ENCODE measurements at places on chromosomes 16 and 17.

DNA sequence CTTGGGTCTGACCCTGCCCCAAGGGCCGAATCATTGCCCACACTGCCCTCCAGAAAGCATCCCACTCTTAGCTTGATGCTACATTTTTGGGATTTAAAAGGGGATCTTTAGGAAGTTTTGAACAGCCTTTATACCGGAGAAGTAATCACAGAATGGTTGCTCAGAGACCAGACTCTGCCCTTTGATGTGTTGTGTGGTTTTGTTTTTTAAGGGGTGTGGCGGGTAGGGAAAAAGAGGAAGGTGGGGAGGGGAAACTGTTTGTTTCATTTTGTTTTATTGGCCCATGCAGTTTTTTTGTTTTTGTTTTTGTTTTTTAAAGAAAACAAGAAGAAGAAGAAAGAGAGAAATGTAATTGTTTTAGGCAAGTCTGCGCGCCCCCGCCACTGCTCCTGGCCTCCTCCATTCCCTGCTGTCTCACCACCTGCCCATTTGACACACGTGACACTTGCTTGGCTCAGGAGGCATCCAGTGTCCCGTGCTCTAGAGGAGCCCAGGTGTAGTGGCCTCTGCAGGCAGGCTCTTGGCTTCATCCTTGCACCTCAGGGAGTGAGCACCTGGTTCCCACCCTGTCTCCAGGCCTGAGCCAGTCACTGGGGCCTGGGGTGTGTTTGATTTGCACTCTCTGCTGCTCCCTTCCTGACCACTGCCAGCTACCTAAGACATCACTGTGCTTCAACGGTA lies 35.7 kb downstream of the GNAO1 start:
- DNase-seq = no peak

GRCh38 chr17:57269598-57270255 lies 13.4 kb downstream of the MSI2 start:
- DNase-seq = no peak

- no peak for DNase-seq
These were observed 201.2 kb upstream of the HSBP1 start for GRCh38 chr16:83606486-83607030.

GRCh38 chr16:59950431-59950830 lies 1216.3 kb upstream of the GOT2 start:
- DNase-seq = no peak

- no peak for DNase-seq
These were observed 52.2 kb upstream of the STH start for GRCh38 chr17:45946841-45947256.

DNA sequence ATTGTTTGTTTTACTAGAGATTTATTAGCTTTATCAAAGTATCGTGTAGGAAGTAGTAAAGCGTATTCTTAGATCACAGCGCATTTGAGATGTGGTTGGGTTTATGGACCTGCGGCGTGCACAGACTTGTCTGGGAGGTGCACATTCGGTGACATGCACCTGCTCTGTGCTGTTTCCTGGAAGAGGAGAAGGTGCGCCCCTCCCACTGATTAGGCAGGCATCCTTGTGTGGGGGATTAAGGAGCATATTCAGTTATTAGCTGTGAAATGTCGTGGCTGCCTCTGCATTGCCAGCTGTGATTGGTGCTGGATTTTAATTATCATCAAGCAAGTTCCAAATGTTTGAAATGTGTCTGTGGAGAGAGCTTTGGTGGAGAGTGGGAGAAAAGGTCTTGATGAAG lies 903.8 kb upstream of the RBFOX1 start:
- DNase-seq = no peak

- DNase-seq = peak; percentile 17
These were observed 836 bp upstream of the MMP15 start for GRCh38 chr16:58024486-58025350.

DNA sequence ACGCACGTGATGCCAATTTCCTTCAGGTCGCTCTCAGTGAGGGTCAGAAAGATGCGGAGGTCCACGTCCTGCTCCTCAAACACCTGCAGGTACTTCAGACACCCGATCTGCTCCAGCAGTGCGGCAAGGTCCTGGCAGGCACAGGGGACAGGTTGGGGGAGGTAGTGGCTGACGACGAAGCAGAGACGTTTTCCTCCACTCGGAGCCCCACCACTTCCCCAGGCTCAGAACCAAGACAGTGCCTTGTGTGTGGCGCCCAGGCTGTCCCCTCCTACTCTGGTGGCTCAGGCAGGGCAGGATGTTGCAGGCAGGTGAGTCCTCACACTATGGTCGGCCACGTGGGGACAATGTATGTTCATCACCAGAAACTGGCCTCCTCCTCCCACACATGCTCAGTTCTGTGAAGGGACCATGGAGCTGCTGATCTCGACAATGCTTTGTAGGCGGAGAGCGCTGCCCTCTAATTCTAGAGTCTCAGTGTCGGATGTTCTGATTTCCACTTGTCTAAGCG lies 5.7 kb downstream of the NUDT16L1 start:
- no peak for DNase-seq

DNA sequence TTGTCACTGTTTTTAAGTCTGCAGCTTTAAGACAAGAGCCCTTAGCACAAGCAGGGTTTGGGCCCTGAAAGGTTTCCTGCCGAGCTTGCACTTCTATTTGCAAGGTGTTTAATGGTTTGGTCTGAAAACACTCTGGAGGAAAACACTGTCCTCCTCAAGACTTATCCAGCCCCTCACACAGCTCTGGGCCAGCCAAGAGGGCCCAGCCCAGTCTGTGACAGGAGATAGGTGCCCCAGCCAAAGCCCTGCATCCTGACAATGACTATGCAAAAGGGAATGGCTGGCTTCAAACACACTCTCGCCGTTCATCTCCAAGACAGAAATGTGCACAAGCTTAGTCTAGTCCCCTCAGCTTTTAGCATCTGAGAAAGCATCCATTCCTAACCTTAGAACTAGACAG lies 26.9 kb downstream of the MPG start:
- no peak for DNase-seq

- no peak for DNase-seq
These were observed 40.0 kb downstream of the SF3B3 start for GRCh38 chr16:70563636-70564035.

DNA sequence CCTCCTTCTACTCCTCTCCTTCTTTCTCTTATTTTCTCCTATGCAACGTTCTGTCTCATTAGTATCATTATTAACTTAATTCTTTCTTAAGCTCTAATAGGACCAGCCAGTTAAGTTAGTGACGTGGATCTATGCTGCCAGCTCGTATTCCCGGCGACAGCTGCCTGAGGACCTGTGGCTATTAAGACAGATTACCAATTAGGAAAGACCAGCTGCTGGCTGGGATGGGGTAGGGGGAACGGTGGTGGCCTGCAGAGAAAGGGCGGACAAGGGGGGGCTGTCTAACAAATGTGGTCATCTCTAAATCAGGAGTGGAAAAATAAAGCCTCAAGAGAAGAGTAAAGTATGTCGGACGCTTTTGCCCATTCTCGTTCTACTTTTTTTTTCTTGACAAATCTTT lies 770 bp upstream of the MYH3 start:
- no peak for DNase-seq

GRCh38 chr17:33651686-33652085 lies 358.6 kb upstream of the ASIC2 start:
- no peak for DNase-seq

DNA sequence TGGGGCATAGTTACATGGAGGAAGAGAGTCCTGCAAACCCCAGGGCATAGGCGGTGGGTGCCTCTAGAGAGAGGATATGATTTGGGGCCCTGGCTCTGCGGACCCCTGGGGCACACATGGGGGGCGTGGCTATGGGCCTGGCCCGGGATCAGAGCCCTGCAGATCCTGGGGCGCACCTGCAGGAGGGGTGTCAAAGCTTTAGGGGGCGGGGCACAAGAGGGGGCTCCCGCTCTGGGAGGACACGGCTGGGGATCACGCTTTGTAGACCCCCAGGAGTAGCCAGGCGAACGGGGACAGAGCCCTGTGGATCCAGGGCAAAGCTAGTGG lies 497 bp downstream of the BCL7C start:
- DNase-seq = peak; percentile 11

- no peak for DNase-seq
These were observed 25.1 kb downstream of the NKD1 start for GRCh38 chr16:50573279-50573678.

GRCh38 chr16:49800876-49801275 lies 55.0 kb downstream of the ZNF423 start:
- no peak for DNase-seq

GRCh38 chr16:81848306-81848853 lies 69.3 kb downstream of the PLCG2 start:
- DNase-seq = no peak

DNA sequence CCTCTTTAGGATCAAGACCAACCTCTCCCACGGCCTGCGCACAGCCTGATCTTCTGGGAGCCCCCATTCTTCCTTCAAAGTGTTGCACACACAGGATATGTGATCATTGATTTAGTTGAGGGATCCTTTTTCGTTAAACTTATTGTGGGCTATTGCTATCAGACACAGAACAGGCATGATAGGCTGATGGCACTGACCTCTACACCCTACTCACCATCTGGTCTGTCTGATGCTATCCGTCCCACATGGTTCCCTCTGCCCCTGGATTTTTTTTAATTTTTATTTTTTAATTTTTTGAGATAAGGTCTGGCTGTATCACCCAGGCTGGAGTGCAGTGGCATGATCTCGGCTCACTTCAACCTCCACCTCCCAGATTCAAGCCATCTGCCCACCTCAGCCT lies 19.2 kb upstream of the LITAF start:
- no peak for DNase-seq

- DNase-seq = no peak
These were observed 68.1 kb downstream of the GAS7 start for GRCh38 chr17:10130263-10130662.

DNA sequence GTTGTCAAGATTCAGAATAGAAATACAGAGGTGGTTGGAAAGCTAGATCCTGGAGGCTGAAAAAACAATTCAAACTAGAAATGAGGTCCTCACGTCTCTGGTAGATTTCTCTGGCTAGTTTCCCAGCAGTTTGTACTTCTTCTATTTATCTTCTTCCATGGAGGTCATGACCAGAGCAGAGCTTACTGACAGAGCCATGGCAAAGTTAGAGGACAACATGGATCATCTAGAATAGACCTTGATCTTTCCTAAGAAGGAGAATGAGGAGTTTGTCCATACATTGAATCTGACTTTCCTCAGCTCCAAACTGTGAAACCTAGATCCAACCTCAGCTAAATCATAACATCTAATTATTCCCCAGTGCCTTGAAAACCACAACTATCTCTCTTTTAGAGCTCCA lies 900.8 kb upstream of the GOT2 start:
- DNase-seq = no peak

GRCh38 chr16:90046971-90047713 lies 27.9 kb upstream of the DBNDD1 start:
- DNase-seq = no peak

DNA sequence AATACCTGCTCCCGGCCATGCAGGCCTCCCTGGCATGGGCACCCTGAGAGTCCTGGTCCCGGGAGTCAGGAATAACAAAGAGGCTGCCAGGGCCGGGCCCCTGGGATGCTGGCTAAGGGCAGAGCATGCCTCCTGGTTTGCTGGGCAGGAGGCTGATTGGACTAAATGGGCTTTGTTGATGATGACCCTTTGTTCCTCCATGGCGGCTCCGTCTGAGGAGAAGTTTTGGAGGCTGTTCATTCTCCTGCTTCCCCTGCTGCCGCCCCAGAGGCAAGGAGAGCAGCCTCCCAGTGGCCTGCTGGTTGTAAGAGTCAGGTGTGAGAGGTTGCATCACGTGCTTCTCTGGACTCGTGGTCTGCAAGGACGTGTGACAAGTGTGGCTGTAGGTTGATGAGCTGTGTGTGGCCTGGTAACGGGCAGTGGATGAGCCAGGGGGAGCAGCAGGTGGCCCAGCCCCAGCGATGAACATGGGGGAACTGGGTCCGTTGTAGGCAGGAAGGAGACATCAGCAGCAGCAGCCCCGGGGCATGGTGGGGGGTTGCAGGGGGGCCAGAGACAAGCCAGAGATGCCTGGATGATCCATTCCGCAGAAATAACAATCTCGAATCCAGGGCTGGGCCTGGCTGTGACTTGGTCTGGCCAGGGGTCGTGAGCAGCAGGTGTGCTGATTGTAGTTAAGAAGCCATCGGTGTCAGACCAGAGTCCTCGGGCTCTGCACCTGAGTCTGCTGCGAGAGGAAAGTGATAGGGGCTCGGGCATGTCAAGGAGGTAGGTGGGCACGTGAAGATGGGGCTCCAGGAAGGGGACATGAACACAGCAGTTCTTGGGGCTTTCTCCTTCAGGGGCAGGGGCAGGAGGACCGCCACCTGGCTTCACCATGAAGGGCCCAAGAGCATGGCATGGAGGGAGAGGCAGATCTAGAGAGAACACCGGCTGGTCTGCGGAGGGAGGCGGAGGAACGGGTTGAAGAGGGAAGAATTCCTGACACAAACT lies 101.4 kb downstream of the TNFRSF13B start:
- DNase-seq = no peak

DNA sequence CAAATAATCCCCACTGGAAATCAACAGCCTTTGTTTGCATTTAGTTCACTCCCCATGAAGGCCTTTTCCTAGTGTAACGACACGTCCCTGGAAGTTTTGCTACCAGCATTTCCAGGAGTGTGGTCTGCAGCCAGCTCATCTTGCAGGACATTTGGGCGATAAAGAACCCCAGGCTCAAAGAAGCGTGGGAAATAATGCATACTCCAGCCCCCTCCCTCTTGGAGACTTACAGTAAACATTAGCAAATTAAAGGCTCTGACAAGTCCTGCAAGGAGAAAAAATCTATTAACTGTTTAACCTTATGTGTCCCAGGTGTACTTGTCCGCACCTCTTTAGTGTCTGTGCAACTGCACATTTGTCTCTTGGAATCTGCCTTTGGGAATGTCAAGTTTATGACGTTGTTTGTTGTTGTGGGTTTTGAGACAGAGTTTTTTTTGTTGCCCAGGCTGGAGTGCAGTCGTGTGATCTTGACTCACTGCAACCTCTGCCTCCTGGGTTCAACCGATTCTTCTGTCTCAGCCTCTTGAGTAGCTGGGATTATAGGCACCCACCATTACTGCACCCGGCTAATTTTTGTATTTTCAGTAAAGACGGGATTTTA lies 131.1 kb downstream of the ABCC1 start:
- no peak for DNase-seq

GRCh38 chr17:49845321-49845720 lies 2.5 kb downstream of the TAC4 start:
- no peak for DNase-seq

DNA sequence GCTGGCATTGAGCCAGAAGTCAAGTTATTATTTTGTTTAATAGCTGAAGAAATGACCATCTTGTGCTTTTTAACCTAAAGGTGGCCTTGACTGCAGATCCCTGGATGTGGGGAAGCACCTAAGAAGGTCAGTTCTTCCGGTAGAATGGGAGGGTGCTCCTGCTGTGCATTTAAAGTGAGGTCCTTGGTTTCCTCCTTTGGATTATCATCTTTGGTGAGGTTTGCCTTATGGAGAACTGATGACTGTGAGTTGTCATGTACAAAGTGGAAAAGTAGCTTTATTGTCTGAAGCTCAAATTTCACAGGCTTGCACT lies 66.5 kb downstream of the PCTP start:
- no peak for DNase-seq

- DNase-seq = no peak
These were observed 6.1 kb upstream of the EFTUD2 start for GRCh38 chr17:44905006-44906000.

DNA sequence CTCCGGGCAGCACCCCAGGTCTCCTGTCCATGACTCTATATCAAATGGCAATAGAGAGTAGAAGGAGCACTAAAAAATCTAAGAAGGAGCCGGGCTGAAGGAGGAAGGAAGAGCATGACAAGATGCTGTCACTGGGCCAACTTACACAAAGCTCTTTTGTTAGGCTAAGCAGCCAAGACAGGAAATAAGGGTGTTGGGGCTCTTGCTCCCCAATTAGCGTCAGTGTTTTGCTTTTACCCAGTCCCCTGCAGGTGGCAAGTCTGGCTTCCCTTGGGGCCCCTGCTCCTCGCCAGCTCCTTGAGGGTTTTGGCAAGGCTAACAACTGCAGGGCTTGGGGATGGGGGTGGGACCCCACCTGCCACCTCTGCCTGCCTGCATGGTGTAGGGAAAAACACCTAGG lies 120.5 kb downstream of the CCT6B start:
- peak; percentile 33 for DNase-seq
